ENCODE measurements at places on chromosomes 5 and 9.

- no peak for DNase-seq
These were observed 24.4 kb upstream of the SMIM15 start for GRCh38 chr5:61186634-61187033.

DNA sequence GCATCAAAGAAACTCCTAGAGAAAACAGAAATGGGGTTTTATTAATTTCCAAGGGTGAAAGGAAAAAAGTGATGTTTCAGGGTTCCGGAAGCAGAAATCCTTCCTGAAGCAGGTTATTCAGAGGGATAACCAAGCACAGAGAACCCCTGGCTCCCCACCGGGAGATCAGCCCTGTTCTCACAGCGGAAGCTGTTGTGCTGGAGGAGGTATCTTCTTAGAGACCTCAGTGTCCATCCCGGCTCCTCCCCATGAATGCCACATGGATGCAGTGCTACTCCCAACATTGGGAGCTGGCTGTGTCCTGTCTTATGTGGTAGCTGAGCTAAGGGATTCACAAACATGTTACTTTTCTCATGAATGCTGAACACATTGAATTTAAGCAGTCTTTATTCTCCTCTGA lies 80.9 kb upstream of the IRX2 start:
- no peak for DNase-seq

GRCh38 chr5:89662499-89662898 lies 747.1 kb downstream of the CETN3 start:
- no peak for DNase-seq

DNA sequence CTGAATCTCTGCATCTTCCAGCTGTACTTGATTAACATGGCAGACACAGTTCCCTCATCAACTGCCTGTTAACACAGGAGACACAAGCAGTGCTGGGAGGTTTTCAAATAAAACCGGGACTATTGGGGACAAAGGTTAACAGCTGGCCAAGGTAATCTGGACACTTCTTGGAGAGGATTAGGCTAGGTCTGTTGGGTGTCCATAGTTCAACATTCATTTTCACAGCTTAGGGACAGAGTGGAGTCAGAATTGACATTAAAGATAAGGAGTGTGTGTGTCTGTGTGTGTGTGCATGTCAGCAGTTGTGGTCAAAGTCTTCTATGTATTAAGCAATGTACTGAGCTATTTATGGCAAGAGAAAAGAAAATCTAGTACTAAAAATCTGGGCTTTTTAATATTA lies 216.2 kb downstream of the MED10 start:
- DNase-seq = no peak

DNA sequence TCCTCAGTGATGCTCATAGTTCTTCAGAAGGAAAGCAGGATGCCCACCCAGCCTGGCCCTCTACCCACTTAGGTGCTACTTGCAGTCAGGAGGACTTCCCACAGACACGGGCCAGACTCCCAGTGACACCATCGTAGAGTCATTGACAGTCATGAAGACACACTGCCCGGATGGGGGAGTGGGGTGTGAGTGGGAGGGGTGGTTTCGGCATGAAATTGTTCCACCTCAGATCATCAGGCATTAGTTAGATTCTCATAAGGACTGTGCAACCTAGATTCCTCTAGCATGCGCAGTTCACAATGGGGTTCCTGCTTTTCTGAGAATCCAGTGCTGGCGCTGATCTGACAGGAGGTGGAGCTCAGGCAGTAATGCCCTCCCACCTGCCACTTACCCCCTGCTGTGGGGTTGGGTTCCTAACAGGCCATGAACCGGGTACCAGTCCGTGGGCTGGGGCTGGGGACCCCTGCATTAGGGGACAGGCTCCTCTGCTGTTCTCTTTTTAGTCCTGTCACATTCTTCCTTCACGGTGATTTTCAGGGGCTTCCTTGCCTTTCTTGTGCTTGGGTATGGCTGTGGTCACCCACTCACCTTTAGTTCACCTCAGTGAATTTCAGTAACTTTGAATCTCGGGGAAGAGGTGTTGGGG lies 88.2 kb upstream of the ANKRD55 start:
- no peak for DNase-seq

- DNase-seq = no peak
These were observed 58.9 kb upstream of the ORM1 start for GRCh38 chr9:114263853-114264510.

GRCh38 chr9:20065796-20066700 lies 277.2 kb upstream of the SLC24A2 start:
- DNase-seq = no peak

DNA sequence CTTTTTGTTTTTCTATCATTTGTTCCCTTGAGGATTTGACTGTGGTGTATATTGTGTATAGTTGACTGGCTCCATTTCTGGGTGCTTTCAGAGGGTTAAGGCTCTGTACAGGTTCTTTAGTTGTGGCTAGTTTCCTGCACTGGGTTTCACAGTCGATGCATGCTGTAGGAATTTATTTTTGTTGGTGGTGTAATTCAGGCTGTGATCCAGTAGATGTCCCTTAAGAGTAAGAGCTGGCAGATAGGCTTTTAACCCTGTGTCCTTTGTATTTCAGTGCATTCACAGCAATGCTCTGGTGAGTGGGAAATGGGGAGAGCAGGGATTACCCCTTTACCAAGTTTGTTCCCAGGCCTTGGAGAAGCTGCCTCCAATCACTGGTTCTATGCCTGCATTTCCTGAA lies 112.9 kb downstream of the SPATA31D1 start:
- no peak for DNase-seq

DNA sequence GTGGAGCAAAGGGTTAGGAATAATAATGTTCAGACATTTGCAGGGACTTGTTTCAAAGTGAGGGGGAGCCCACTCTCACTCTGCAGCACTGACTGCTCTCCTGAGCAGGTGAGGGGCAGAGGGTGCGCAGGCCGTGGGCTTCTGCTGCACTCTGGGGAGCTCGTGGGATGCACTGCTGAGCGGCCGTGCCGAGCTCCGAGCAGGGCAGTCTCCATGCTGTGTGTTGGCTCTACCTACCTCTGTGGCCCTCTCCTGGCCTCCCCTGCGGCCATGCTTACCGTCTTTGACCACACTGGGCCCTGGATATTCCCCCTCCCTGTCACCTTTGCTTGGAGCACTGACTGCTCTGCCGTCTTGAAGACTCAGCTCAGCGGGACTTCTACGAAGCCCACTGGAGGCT lies 33.7 kb downstream of the CRB2 start:
- no peak for DNase-seq

- DNase-seq = no peak
These were observed 188.2 kb downstream of the TRIO start for GRCh38 chr5:14331386-14331781.

GRCh38 chr5:92081958-92082712 lies 699.0 kb upstream of the ARRDC3 start:
- no peak for DNase-seq

- DNase-seq = no peak
These were observed 38.2 kb downstream of the MRPL36 start for GRCh38 chr5:1761453-1761755.

DNA sequence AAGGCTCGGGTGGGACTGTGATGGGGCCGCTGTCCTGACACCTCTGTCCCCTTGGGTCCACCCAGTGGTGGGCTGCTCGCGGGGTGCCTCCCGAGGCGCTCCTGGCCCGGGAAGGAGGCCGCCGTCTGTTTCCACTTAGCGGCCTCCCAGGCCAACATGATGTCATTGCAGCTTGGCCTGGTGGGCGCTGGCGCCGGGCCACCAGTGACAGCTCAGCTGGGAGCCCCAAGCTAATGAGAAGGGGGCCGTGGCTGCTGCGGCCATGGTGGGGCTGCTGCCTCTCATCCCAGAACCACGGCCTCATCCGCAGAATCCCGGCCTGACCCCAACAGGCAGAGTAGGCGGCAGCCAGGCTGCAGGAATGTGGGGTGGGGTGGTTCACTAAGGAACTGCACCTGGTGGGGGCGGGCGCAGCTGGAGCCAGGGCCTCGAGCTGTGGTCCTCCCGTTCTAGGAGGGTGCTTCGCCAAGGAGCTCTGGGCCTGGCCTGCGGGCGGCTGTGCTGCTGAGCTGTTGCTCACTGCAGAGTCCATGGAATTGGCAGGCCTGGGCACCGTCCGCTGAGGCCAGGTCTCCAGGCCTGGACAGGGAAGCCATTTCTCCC lies 123.5 kb upstream of the COL5A1 start:
- DNase-seq = no peak

DNA sequence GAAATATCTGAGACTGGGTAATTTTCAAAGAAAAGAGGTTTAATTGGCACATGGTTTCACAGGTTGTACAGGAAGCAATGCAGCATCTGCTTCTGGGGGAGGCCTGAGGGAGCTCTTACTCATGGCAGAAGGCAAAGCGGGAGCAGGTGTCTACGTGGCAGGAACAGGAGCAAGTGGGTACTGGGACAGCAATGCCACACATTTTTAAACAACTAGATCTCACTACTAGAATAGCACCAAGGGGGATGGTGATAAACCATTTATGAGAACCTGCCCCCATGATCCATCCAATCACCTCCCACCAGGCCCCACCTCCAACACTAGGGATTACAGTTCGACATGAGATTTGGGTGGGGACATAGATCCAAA lies 47.6 kb upstream of the HOMER1 start:
- no peak for DNase-seq

DNA sequence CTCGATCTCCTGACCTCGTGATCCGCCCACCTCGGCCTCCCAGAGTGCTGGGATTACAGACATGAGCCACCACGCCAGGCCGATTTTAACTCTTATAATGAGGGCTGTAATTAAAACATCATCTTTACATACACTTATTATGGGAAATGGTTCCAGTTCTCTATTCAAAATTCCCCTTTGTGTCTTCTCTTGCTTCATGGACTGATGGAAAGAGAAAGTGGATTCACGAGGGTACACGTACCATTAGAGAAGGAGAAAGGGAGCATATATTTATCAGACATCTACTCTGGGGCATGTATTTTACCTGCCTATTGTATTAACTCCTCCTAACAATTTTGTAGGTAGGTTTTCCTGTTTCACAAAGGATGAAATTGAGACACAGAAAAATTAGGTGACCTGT lies 31.1 kb downstream of the PTGS1 start:
- DNase-seq = no peak

DNA sequence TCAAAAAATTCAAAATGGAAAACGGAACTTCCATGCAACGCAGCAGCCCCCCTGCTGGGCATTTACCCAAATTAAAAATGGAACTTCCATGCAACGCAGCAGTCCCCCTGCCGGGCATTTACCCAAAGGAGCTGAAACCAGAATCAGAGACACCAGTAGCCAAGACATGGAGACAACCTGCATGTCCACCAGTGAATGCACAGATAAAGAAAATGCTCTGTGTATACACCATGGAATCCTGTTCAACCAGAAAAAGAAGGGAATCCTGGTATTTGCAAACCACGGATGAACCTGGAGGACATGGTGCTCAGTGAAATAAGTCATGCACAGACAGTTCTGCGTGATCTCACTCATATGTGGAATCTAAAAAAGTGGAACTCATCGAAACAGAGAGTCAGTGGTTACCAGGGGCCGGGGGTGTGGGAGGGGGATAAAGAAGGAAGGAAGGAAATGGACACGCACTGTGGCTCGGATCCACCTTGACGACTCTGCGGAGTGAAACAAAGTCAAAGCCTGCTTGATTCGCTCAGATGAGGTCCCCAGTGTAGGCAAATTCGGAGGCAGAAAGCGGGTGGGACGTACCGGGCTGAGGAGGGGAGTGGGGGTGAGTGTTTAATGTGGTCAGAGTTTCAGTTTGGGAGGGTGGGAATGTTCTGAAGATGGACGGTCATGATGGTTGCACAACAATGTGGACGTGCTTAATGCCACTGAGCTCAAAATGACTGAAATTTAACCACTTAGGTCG lies 40.2 kb upstream of the EXOC3 start:
- no peak for DNase-seq

DNA sequence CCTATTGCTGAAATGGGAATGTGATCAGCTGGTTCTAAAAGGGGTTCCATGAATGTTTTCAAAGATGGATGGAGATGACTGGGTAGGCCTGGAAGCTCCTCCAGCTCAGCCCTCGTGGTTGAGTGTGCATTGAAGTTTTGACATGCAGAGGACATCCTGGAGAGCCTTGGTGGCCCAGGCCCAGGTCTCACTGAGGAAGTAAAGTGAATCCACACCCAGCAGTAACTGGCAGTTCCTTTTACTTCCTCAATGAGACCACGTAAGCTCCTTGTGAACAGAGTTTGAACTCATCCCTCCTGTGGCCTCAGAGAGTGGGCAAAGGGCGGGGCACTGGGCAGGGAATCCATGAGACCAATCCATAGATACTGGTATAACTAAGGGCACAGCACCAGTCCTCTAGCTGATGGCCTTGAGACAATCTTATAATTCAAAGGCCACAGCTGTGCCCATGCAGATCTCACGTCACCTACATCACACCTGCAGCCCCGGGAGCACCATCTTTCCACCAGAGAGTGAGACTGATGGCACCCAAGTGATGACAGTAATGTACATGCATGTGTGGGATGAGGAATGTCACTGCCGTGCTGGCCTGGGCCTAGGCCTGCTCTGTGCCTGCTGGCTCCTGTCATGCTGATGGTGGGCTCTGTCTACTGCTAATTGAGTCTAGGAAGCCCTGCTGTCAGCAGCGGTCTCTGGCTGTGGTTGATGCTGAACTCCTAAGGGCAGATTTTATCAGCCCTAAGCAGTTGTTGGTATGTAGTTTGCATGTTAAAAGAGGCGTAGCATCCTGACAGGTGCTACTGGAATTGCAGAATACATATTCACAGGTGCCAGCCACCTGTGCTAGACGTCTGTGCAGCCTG lies 257.8 kb downstream of the FSTL4 start:
- DNase-seq = no peak

GRCh38 chr9:6907772-6908381 lies 150.1 kb downstream of the KDM4C start:
- DNase-seq = peak; percentile 26

GRCh38 chr5:17666726-17667235 lies 32.5 kb downstream of the TAF11L14 start:
- no peak for DNase-seq

- DNase-seq = no peak
These were observed 23.0 kb downstream of the FRRS1L start for GRCh38 chr9:109143881-109144562.

- DNase-seq = no peak
These were observed 61.9 kb downstream of the WWC1 start for GRCh38 chr5:168353216-168353957.

DNA sequence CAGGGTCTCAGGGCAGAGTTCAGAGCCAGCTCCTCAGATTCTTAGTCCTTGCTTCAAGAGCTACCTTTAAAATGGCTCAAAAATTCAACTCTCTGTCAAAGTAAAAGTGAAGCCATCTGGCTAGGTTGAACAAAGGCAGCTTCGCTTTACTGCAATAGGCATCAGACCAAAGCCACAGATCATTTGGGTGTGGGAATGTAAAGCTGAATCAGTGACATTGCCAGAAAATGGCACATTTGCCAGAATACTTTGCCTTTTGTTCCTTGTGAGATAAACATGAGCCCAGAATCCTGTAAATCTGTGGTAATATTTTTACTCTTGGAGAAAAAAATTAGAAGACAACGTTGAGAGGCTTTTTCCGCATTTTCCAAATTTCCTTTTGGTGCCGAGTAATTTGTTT lies 210.5 kb downstream of the PALM2AKAP2 start:
- DNase-seq = no peak

GRCh38 chr5:10151656-10152055 lies 98.0 kb downstream of the ATPSCKMT start:
- no peak for DNase-seq

GRCh38 chr9:100134731-100135130 lies 35.7 kb downstream of the INVS start:
- DNase-seq = no peak

GRCh38 chr9:2018162-2018643 lies 3.1 kb downstream of the SMARCA2 start:
- no peak for DNase-seq

- no peak for DNase-seq
These were observed 12.4 kb upstream of the MEIKIN start for GRCh38 chr5:131957721-131958441.

GRCh38 chr5:109329333-109330237 lies 80.2 kb downstream of the PJA2 start:
- DNase-seq = peak; percentile 3

Data from smooth muscle cell of the brain vasculature (primary cell).